ENCODE measurements at places on chromosomes 6 and 20. TPM values are rescaled to one million over a fixed set of nuclear protein-coding genes. Genes with fewer than 3 reads are reported as not detected.
A peak's percentile ranks its signal among the peaks of the same experiment; 100 is the strongest.

DNA sequence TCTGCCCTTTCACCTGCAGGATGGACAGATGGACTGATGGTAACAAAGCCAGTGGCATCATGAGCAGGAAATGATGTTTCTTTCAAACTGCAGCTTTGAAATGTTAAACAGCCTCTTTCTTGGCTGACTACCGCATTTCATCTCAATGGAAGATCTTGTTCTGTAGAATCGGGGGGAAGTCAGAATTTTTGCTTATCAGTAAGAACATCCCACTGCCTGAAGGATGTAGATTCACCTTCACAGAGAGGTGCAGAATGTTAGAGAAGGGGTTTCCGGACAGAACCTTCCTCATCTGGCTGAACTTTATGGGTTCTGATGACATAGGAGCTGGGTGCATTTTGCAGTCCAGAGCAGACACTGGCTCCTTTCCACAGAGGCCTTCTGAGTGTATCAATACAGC is 32.7 kb downstream of the GGTLC1 start:
- H3K4me3 ChIP-seq: no peak overlapping the region
- peaks cover 7% of the 10 kb centered on the region for H3K4me1 ChIP-seq
- H3K27me3 ChIP-seq: no peaks in the 10 kb centered on the region
- DNase-seq: no peak
- no peaks in the 10 kb centered on the region for H3K36me3 ChIP-seq

DNA sequence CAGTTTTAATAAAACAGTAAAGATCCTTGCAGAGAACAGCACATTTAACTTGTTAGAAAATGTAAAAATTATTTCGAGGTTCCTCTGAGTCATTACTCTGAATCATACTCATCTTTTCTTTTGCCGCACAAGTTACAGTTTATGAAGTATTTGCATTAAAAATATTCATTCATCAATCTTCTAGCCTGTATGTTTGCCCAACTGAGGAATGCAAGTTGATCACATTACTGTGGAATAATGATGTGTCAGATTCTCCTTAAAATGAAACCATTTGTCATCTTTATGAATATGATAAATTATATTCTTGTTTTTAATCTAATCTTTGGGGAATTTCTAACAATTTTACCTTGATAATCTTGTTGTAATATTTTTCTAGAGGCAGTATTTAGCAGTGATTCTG is 340.4 kb upstream of the OPRM1 start:
- no peak overlapping the region for H3K4me3 ChIP-seq
- H3K27me3 ChIP-seq: no peaks in the 10 kb centered on the region
- H3K4me1 ChIP-seq: no peaks in the 10 kb centered on the region
- no peaks in the 10 kb centered on the region for H3K36me3 ChIP-seq
- no peak overlapping the region for H3K27ac ChIP-seq
- DNase-seq: no peak

PHACTR3 gene
- total RNA-seq: 27.9 TPM

DNA sequence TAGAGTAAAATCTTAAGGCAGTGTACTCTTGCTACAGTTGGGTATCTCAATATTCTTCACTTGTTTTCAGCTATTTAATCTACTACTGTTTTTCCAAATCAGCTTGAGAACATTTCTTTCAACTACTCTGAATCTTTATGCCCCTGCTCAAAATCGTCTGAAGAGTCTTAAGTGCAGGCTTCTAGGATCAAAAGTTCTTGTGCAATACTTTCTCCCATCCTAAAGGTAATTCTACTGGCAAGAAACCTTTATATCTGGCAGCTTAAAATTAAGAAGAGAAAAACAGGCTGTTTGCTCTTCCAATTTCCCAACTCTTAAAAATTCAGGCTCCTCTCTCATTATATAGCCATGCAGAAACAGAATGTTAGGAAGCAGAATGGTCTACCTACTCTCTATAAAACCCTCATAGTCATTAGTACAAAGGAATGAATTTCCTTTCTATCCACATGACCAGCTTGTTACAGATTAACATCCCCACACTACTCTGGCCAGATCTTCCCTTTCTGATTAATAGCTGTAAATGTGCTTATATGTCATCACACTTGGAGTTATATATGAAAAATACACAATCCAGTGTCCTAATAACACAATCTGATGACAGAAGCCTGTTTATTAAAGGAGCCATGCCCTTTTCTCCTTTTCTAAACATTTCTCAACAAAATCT is 122.2 kb upstream of the FAM184A start:
- H3K36me3 ChIP-seq: peaks cover 3% of the 10 kb centered on the region
- no peaks in the 10 kb centered on the region for H3K4me1 ChIP-seq
- no peak for DNase-seq
- H3K27me3 ChIP-seq: no peaks in the 10 kb centered on the region
- H3K4me3 ChIP-seq: no peak overlapping the region

HLA-DPA1 gene
- total RNA-seq: 19.8 TPM

DNA sequence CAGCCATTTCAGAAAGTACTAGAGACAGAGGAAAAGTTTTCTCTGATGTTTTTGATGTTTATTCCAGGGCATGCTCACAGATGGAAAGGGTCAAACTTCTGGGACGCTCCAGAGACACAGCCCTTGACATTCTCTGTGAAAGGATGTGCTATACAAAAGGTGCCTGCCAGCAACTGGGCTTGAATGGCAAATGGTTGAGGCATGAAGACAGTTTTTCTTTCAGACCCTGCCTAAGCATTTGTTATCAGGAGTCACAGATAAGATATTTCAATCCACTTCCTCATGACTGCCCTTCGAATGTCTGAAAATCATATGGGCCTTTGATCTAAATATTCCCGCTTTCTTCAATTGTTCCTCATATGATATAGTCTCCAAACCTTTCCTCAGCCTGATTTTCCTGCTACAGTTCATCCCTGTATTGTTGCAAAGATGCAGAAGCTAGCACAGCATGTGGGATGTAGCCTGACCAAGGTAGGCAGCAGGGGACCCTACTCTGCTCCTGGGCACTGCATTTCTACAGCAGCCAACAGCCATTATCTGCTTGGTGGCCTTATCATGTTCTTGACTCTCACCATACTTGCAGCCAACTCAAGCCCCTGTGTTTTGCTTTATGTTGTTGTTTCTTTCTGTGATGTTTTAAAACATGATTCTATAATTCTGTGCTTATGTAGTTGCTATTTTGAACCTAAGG is 14.6 kb upstream of the TXLNB start:
- H3K4me1 ChIP-seq: no peaks in the 10 kb centered on the region
- H3K4me3 ChIP-seq: no peak overlapping the region

GRCh38 chr6:111997078-111997852 is 56.6 kb upstream of the CCN6 start:
- H3K27me3 ChIP-seq: no peaks in the 10 kb centered on the region
- peaks cover 16% of the 10 kb centered on the region for H3K4me1 ChIP-seq
- peak overlapping the region; percentile 14 for H3K4me3 ChIP-seq
- peak; percentile 72 for DNase-seq
- no peaks in the 10 kb centered on the region for H3K36me3 ChIP-seq

DNA sequence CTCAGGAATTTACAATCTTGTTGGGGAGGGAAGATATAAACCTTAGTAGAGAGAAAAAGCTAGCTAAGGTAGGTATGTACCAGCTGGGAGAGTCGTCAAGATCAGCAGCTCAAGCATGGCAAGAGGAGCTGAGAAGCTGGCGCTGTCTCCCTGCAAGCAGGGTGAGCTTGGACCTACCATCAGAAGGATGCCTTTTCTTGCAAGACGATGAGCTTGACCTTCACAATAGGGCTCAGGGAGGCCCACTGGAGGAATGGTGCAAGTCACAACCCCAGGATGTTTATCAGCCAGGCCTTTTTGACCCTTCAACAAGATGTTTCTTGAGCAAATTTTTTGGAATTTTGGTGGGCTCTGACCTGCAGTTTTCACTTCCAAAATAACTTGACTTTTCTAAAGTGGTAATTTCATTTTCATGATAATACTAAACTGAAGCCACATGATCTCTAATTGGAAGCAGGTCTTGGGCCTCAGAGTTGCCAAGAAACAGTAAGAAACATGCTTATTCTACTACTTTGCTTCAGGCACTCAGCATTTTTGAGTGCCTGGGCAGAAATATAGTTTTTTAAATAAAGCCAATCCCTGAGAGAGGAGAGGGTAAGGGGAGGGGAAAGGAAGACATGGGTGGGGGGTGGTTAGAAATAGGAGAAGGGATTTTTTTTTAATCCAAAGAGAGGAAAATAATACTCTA is 258.1 kb downstream of the CLIC5 start:
- no peak for DNase-seq
- H3K27me3 ChIP-seq: no peaks in the 10 kb centered on the region
- H3K27ac ChIP-seq: no peak overlapping the region
- no peak overlapping the region for H3K4me3 ChIP-seq

- H3K27me3 ChIP-seq: no peaks in the 10 kb centered on the region
- peak; percentile 51 for DNase-seq
These were observed 81.6 kb upstream of the EZR start for GRCh38 chr6:158900663-158901312.

- no peak overlapping the region for H3K4me3 ChIP-seq
- DNase-seq: no peak
- H3K27ac ChIP-seq: no peak overlapping the region
- no peaks in the 10 kb centered on the region for H3K27me3 ChIP-seq
- H3K36me3 ChIP-seq: no peaks in the 10 kb centered on the region
- no peaks in the 10 kb centered on the region for H3K4me1 ChIP-seq
These were observed 56.3 kb upstream of the TULP1 start for GRCh38 chr6:35569011-35569461.

DNA sequence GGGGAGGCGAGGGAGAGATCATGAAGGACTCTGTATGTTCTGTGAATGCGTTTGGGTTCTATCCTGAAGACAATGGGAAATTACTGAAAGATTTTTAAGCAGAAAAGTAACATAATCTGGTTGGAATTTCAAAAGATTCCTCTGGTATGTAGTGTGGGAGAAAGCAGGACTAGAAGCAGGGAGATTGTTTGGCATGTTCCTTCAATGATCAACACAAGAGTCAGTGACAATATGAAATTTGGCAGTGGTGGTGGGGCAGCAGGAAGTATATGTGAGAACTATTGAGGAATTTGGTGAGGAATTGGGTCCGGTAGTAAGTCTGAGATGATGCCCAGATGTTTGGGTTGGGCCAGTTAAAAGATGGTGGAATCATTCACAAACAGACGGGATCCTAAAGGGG is 348.7 kb downstream of the CD83 start:
- H3K27ac ChIP-seq: no peak overlapping the region
- H3K27me3 ChIP-seq: no peaks in the 10 kb centered on the region
- no peak for DNase-seq
- H3K4me1 ChIP-seq: no peaks in the 10 kb centered on the region
- no peak overlapping the region for H3K4me3 ChIP-seq

ZNF133 gene
- total RNA-seq: 31.7 TPM

DNA sequence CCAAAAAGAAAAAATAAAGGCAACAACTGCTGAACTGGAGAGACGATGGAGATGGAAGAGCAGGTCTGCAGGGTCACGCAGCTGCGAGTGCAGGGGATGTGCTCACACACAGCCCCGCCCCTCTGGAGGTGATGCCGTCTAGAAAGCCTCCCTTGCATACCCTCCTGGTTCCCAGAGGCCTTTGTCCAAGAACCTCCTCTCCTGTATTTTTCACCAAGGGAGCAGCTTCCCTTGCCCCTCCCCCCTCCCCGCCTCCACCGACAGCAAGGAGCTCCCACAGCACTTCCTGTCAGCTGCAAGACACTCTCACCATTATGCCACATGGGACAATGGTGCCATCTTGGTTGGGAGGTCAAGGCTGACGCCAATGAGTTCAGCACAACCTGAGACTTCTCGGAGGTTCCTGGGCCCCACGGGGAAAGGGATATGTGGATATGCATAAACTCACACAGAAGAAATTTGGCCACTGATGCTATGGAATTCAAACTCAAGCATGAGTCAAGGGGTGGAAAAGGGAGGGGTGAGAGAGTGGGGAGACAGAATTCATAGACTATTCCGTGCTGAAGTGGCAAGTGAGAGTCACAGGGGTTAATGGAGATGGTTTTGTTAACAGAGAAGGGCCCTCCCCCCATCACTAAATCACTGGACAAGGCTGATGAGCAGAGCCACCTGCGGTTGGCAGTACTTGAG is 132.9 kb downstream of the SCML4 start:
- no peak for DNase-seq
- H3K27ac ChIP-seq: peak overlapping the region; percentile 6
- no peaks in the 10 kb centered on the region for H3K36me3 ChIP-seq
- H3K4me1 ChIP-seq: peaks cover 17% of the 10 kb centered on the region

DNA sequence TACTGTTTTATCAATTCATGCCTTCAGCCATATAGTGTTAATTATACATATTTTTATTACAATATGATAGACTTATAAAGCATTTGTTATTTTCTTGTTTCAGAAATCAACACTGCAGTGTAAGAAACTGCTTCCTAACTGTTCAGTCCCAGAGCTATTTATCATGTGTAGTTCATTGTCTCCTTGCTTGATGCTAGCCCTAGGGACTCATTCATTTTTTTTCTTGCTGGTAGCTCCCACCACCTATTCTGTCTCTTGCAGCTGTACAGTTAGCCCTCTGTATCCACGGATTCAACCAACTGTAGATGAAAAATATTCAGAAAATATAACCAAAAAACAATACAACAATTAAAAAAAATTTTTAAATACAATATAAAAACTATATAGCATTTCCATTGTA is 121.3 kb downstream of the STXBP5 start:
- peak; percentile 46 for DNase-seq
- H3K4me1 ChIP-seq: no peaks in the 10 kb centered on the region
- H3K36me3 ChIP-seq: peaks cover 9% of the 10 kb centered on the region
- H3K27me3 ChIP-seq: no peaks in the 10 kb centered on the region

TDP2 gene
- total RNA-seq: 31.9 TPM

DNA sequence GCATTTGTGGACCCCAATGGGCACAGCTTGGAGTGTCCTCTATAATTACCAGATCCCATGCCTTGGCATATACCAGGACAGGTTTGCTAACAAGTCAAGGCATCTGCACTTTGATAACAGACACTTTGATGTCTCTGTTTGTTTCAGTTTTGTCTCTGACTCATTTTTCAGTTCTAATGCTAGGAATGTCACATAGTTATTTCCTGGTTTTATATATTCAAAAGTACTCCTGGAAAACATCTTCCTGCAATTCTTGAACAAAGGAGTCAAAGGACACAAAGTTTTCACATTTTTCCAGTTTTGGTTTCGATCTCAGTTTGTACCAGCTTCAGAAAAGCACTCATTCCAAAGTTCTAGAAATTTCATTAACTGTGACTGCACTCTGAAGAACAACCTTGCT is 188.1 kb downstream of the FOXC1 start:
- no peaks in the 10 kb centered on the region for H3K36me3 ChIP-seq
- peaks cover 5% of the 10 kb centered on the region for H3K27me3 ChIP-seq
- peak overlapping the region; percentile 43 for H3K27ac ChIP-seq
- no peaks in the 10 kb centered on the region for H3K4me1 ChIP-seq
- no peak for DNase-seq
- H3K4me3 ChIP-seq: no peak overlapping the region

Measured in spinal cord (tissue), 10 donors.